ENCODE measurements at places on chromosomes 1 and 21.

- no peak for DNase-seq
- H3K4me1 ChIP-seq, result no peaks in the 10 kb centered on the region
- no peak overlapping the region for H3K4me3 ChIP-seq
- H3K27me3 ChIP-seq, result no peaks in the 10 kb centered on the region
- no peaks in the 10 kb centered on the region for H3K36me3 ChIP-seq
These were observed 65.7 kb upstream of the NHLH2 start for GRCh38 chr1:115906627-115907026.

DNA sequence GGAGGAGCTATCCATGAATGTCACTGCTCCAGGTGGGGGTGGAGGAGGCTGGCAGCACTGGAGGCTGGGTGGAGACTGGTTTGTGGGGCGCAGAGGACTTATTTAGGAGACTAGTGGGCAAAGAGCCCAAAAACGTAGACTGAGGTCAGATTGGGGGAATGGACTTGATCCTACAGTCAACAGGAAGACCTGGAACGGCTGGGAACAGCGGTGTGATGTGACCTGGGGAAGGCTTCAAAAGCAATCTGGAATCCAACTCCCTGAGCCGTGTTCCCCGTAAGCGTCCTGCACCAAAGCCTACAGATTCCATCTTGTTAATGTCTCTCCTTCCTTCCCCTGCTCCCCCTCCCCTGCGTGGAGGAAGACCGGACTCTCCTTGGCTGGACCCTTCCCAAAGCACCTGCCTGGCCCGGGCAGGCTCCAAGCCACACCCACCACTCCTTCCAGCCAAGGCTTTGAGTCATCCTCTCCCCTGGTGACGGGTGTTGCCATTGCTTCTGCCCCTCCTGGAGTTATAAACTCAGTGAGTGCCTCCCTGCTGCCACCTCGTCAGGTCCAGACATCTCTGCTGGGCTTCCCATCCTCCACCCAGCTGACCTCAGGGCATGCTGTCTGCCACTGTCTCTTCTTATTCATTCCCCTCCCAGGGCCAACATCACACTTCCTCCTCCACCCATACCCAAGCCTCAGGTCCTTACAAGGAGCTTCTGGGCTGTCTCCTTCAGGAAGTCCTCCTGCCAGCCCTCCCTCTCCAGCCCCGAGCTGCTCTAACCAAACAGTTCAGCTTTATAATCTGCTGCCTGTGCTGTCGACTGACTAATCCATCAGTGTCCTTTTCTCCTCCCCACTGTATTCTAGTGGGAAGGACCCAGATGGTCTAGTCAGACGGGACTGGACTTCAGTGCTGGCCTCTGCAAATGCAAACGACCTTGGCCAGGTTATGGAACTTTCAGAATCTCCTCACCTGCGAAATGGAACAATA, 1.6 kb upstream of the CLSTN1 start:
- H3K36me3 ChIP-seq, result no peaks in the 10 kb centered on the region
- peak overlapping the region; percentile 93 for H3K27ac ChIP-seq

GRCh38 chr1:57492586-57493226, 68.8 kb upstream of the DAB1 start:
- no peak for DNase-seq
- H3K36me3 ChIP-seq, result no peaks in the 10 kb centered on the region
- no peaks in the 10 kb centered on the region for H3K4me1 ChIP-seq
- no peaks in the 10 kb centered on the region for H3K27me3 ChIP-seq

- no peaks in the 10 kb centered on the region for H3K27me3 ChIP-seq
- H3K4me1 ChIP-seq, result peaks cover 8% of the 10 kb centered on the region
- no peak for DNase-seq
- no peak overlapping the region for H3K27ac ChIP-seq
These were observed 78.0 kb downstream of the PDE9A start for GRCh38 chr21:42731264-42732032.

DNA sequence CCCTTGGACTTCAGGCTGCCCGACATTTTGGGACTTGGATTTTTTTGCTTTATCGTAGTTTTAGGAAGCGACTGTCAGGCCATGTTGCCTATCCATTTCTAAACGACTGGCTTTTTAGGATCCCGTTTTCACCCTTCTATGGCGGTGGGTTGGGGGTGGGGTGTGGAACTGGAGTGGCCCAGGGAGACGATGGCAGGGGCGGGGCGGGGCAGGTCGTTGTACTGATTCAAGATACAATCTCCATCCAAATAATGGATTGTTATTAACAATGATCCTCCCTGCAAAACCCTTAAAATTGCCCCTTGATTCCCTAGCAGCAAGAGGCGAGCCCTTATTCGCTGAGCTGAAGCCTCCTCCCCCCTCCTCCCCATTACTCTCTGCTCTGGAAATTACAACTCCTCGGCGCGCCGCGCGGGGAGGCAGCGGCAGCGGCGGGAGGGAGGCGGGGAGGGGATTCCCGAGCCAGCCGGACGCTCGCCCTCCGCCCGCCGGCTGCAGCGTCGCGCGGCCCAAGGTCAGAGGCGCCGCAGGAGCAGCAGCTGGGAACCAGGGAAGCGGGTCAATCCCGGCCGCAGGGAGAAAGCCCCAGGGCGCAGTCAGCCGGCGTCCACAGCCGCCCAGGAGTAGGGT, at the start of gene TRIM67:
Gene TRIM67 (plus strand): TSS at position 392 of the 630 bp plus-strand sequence. CDS start 912 bp downstream, outside the sequence.
- H3K36me3 ChIP-seq, result no peaks in the 10 kb centered on the region
- peak within 1 kb of the TSS; percentile 16 for H3K4me3 ChIP-seq
- H3K27ac ChIP-seq, result no peak within 1 kb of the TSS

- no peaks in the 10 kb centered on the region for H3K27me3 ChIP-seq
- no peak overlapping the region for H3K4me3 ChIP-seq
- no peak for DNase-seq
- no peak overlapping the region for H3K27ac ChIP-seq
- H3K36me3 ChIP-seq, result peaks cover 82% of the 10 kb centered on the region
These were observed 9.4 kb downstream of the SLC25A44 start for GRCh38 chr1:156203331-156203730.

DNA sequence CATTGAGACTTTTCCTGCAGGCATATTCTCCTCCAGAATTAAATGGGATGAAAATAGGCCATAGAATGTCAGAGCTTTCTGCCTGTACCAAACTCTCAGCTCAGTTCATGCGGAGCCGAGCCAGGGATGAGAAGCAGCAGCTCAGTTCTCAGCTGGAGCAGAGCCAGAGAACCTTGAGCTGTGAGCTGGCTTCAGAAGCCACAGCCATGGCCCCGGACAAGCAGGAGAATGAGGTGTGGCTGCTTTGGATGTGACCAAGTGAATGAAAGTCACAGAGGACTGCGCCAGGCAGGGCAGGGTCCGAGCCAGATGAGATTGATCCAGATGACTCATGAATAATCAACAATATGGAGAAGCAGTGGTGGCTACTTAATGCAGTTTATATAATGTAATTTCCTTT, 633.8 kb downstream of the NCAM2 start:
- H3K4me3 ChIP-seq, result no peak overlapping the region
- no peaks in the 10 kb centered on the region for H3K36me3 ChIP-seq
- no peaks in the 10 kb centered on the region for H3K4me1 ChIP-seq

- H3K27me3 ChIP-seq, result no peaks in the 10 kb centered on the region
- H3K4me1 ChIP-seq, result no peaks in the 10 kb centered on the region
- no peak overlapping the region for H3K4me3 ChIP-seq
- H3K27ac ChIP-seq, result no peak overlapping the region
- DNase-seq, result no peak
- peaks cover 96% of the 10 kb centered on the region for H3K36me3 ChIP-seq
These were observed 9.5 kb downstream of the TMEM222 start for GRCh38 chr1:27331426-27331825.

- no peak overlapping the region for H3K4me3 ChIP-seq
- no peaks in the 10 kb centered on the region for H3K27me3 ChIP-seq
- H3K27ac ChIP-seq, result peak overlapping the region; percentile 97
- DNase-seq, result no peak
These were observed 3.1 kb downstream of the ENO1 start for GRCh38 chr1:8875216-8875861.

GRCh38 chr1:73901738-73902137, 296.2 kb downstream of the LRRIQ3 start:
- H3K36me3 ChIP-seq, result no peaks in the 10 kb centered on the region
- DNase-seq, result no peak
- H3K4me1 ChIP-seq, result no peaks in the 10 kb centered on the region
- H3K27me3 ChIP-seq, result no peaks in the 10 kb centered on the region

GRCh38 chr1:31370565-31370964, 2.3 kb downstream of the FABP3 start:
- DNase-seq, result no peak
- peak overlapping the region; percentile 81 for H3K27ac ChIP-seq
- H3K4me3 ChIP-seq, result peak overlapping the region; percentile 56
- H3K27me3 ChIP-seq, result no peaks in the 10 kb centered on the region

DNA sequence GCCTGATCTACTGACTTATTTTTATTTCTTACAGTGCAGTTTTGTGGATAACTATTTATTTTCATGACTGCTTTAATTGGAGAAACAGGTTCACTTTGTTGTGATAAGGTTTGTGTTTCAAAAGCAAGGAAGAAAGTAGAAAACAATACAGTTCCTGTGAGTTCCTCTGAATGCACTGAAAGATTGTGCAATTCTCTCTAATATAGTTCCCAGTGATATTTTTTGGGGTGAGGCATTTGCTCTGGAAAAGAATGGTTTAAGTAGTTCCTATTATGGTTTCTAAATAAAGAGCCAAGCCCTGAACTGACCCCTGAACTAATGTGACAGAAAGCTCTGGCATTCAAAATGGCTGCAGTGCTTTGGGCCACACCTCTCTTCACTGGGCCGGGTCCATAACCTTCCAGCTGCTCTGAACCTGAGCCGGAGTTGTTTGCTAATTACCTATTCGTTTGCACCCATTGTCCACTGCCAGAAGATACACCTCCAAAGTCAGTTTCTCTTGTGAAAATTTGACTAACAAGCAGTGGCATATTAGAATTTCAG, 56.6 kb upstream of the VTCN1 start:
- no peak overlapping the region for H3K4me3 ChIP-seq
- H3K36me3 ChIP-seq, result no peaks in the 10 kb centered on the region
- H3K27me3 ChIP-seq, result no peaks in the 10 kb centered on the region
- peaks cover 12% of the 10 kb centered on the region for H3K4me1 ChIP-seq

- H3K4me3 ChIP-seq, result no peak overlapping the region
- H3K27me3 ChIP-seq, result peaks cover 3% of the 10 kb centered on the region
- no peaks in the 10 kb centered on the region for H3K36me3 ChIP-seq
- no peak for DNase-seq
These were observed 173.7 kb upstream of the COA6 start for GRCh38 chr1:234199476-234200127.
